ENCODE measurements at places on chromosomes 2 and 18.

- DNase-seq, result no peak
These were observed 34.0 kb downstream of the DOCK10 start for GRCh38 chr2:225008179-225008856.

GRCh38 chr18:55266981-55267380, 307.7 kb upstream of the CCDC68 start:
- no peak for DNase-seq

DNA sequence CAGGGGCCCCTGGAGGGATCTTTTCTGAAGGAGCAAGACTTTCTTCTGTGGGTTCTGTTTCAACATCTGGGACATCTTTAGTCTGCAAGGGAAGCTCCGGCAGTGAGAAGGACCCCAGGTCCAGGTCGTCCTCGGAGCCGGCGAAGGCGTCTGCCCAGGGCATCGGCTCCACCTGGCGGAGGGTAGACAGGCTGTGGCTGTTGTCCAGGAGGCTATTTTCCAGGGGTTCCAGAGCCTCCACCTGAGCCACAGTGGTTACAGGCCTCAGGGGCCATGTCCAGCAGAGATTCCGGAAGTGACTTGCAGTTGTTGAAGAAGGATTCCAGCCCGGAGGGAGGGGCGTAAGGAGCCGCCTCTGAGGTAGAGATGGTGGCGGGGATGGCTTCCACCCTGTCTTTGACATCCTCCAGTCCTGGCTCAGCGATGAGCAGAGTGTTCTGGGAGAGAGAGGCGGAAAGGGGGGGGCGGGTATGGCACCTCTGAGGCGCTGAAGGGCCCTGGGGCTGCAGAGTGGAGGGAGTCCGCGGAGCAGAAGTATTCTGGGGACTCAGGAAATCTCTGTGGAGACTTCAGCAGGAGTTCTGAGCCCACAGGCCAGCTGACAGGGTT, 891.3 kb upstream of the LRRTM1 start:
- no peak for DNase-seq

DNA sequence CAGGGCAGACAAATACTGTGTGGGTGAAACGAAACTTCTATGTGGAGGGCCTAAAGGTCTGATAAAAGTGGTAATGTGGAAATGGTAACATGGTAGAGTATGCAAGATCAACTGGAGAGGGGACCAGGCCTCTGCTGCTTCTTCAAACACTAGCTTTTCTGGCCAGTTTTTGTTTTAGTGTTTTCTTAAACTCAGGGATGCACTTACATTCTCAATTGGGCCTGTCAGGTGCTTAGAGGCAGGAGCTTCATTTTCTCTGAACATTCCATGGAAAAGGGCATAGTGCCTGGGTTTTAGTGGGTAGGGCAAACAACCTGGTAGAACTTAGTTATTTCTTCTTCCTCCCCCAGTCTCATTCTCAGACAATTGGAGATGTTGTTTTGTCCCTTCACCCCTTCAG, 10.5 kb upstream of the ST3GAL5 start:
- no peak for DNase-seq

- no peak for DNase-seq
These were observed 98.9 kb upstream of the CYP1B1 start for GRCh38 chr2:38174646-38175423.

GRCh38 chr2:170206246-170206645, 28.3 kb downstream of the MYO3B start:
- no peak for DNase-seq

GRCh38 chr2:127106457-127106990, 430 bp downstream of the BIN1 start:
- DNase-seq, result no peak

- no peak for DNase-seq
These were observed 6.9 kb downstream of the TWIST2 start for GRCh38 chr2:238854699-238855229.

GRCh38 chr2:189657867-189658266, 3.4 kb upstream of the ASNSD1 start:
- DNase-seq, result no peak

- no peak for DNase-seq
These were observed 49.8 kb downstream of the FAM168B start for GRCh38 chr2:131043199-131044074.

GRCh38 chr2:71781695-71782228, 328.4 kb downstream of the DYSF start:
- DNase-seq, result no peak

DNA sequence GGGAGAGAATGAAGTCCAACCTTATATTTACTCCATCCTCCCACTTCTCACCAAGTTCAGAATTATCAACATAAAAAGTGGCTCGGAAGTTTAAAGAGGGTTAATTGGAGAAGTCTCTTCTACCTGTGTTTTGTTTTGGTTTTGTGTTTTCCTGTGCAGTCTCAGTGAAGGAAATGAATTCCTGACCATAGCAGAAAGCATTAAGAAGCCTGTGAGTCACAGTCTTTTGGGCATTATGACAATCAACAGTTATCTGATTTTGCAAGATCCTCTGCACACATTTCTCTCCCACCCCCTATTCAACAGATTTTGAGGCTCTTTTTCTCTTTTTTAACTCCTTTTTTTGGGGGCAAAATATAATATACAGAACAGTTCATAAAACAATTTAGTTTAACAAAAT, 8.6 kb upstream of the RPL37A start:
- DNase-seq, result no peak

GRCh38 chr18:75128051-75128605, 80.8 kb downstream of the PTGR3 start:
- no peak for DNase-seq

DNA sequence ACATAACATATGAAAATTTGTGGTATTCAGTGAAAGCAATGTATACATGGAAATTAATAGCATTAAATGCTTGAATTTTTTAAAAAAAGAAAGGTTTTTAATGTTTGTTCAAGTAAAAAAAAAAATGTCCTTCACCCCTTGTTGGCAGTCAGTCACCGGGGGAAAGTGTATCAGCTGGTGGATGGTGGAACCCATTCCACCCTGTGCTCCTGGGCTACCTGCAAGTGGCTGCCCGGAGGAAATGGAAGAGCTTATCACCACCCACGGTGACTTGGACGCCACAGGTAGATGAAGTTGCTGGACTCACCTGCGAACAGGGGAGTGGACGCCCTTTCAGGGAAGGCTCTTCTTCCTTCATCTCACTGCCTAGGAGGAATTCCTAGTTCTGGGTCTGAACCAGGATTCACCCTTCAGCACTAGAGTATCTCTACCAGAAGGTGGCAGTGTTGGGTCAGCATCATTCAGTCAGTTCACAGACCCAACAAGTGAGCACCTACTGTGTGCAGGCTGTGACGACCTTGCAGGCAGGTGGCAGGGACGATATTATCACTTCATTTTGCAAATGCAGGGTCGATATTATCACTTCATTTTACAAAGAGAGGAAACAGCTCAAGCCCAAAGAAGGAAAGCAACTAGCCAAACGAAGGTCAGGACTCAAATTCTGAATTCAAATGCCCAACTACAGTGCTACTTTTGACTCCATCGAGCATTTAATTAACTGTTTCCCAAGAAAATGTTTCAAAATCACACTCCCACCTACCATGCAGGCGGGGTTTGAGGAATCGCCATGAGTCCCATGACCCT, 35.8 kb downstream of the CIB4 start:
- DNase-seq, result peak; percentile 67

GRCh38 chr2:8543383-8544170, 138.3 kb upstream of the ID2 start:
- DNase-seq, result peak; percentile 38

- DNase-seq, result no peak
These were observed 138.8 kb upstream of the GPC1 start for GRCh38 chr2:240296476-240297255.

DNA sequence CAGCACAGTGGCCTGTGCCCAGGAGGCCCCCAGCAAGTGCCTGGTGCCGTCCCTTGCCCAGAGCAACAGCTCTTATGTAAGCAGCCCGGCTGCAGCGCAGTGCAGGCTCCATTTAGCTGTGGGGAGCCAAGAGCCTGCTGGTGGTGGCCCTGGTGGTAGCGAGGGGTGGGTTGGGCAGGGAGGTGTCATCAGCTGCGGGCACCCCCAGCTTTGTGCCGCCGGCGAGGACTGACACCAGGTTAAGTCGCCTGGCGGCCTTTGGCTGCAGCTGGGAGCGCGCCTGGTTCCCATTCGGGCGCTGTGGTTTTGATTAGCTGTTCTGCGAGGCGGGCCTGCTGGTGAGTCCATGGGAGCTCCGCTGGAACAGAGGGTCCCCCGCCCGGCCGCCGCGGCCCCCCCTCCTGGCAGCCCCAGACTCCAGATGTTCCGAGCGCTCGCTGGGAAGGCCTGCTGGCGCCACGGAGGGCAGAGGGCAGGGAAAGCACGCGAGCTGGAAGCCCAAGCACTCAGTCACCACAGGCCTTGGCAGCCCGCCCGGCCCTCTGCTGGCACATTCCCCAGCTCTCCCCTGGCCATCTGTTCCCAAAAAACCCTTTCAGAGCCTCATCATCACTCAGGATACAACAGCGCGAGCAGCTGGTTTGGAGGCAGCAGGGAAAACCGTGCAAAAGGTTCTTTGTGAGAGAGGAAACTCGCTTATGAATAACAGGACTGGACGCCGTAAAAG, 18.4 kb downstream of the ATOH8 start:
- no peak for DNase-seq

DNA sequence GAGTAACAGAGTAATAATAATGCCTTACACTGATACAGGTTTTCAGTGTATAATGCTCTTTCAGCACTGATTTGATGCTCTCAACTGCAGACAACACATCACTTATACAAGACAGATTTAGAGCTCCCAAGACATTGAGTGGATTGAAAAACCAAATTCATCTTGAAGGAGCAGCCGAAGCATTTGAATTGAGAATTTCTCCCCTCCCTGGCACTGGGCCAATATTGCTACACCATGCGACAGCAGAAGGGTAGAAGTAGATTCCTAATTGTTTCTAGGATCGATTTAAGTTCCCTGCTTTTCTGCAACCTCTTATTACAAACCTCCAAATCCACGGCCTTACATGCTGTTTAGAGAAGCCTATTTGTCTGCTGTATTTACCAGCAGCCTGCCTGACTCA, 15.5 kb downstream of the CENPA start:
- no peak for DNase-seq

- DNase-seq, result no peak
These were observed 798.8 kb upstream of the HS6ST1 start for GRCh38 chr2:129117434-129117833.

GRCh38 chr2:84838434-84839145, 42.3 kb downstream of the TRABD2A start:
- DNase-seq, result no peak

- no peak for DNase-seq
These were observed 40.1 kb upstream of the SOS1 start for GRCh38 chr2:39160982-39161381.

GRCh38 chr2:171327043-171327496, 106.7 kb downstream of the METTL8 start:
- no peak for DNase-seq

DNA sequence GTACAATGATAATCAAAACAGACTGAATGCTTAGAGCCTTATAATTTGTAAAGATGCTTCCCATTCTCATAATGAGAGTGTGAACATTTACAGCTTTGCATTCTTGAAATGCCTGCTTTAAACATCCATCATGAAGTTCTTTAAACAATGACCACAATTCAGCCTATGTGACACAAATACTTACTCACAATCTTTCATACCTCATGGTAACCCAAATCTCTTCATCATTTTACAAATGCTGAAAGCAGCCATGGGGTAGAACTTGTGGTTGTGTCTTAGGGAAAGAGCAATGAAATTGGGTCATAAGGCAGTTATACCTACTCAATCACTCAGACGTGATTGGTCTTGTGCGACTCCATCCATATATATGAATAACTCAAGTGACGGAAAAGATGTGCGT, 140.7 kb downstream of the RND3 start:
- no peak for DNase-seq

- no peak for DNase-seq
These were observed 56.3 kb downstream of the TLK1 start for GRCh38 chr2:171104379-171104778.

- DNase-seq, result no peak
These were observed 704.0 kb downstream of the RNF144A start for GRCh38 chr2:7621018-7621814.

- no peak for DNase-seq
These were observed 88.9 kb upstream of the RBBP8 start for GRCh38 chr18:22844190-22844589.

GRCh38 chr2:160295519-160296207, 95.6 kb upstream of the ITGB6 start:
- DNase-seq, result no peak

DNA sequence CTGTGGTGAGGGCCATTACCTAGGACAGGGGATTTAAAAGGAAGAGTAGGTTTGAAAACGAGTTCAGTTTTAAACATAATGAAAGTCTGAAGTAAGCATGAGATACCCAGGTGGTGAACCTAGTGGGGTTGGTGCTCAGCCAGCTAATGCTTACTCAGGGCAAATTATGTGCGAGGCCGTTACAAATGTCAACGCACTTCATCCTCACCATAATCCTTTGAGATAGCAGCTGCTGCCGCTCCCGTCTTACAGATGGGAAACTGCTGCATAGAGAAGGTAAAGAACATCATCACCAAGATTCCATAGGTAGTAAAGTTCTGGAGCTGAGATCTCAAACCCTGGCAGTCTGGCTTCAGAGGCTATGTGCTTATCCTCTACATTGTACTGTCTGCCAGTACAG, 209.0 kb downstream of the DYM start:
- no peak for DNase-seq

DNA sequence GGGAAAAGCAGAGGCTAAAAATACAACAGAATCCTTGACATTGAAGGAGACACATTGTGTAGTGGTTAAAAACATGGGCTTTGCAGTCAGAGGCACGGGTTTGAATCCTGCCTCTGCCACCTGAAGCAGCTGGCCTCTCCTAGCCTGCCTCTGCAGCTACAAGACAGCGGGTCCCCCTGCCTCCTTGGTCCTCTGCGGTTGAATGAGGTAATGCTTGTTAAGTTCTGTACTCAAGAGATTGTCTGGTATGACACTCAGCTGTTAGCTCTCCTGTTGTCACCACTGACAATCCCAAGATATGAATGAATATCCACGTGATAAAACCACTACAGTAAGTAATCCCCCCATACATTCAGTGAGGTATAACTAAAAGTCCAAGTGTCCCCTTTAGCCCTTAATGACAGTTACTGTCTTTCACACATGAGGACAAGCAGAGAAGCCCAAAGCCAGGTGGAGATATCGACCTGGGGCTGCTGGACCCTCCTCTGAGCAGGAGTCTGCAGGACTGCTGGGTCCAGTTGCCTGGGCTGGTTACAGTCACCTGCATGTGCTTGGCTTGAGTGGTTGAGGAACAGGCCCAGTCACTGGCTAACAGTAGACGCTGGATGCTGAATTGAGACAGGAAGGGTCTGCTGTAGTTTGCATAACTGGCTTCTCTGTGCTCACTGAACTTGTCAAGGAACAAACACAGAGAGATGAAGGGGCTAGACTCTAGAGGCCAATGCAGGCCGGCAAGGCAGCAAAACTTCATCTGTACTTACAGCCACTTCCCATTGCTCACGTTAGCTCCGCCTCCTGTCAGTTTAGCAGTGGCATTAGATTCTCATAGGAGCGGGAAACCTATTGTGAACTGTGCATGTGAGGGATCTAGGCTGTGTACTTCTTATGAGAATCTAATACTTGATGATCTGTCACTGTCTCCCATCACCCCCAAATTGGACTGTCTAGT, 85.5 kb downstream of the TGFA start:
- no peak for DNase-seq

GRCh38 chr2:23628926-23629771, 244.2 kb downstream of the KLHL29 start:
- no peak for DNase-seq

Measured in hematopoietic multipotent progenitor cell treated with erythropoietin and hydrocortisone succinate and interleukin-3 and kit ligand, for 15 days (in vitro differentiated cells).